Tibial artery (tissue), 4 donors: ENCODE measurements at places on chromosomes 7 and 10.

DNA sequence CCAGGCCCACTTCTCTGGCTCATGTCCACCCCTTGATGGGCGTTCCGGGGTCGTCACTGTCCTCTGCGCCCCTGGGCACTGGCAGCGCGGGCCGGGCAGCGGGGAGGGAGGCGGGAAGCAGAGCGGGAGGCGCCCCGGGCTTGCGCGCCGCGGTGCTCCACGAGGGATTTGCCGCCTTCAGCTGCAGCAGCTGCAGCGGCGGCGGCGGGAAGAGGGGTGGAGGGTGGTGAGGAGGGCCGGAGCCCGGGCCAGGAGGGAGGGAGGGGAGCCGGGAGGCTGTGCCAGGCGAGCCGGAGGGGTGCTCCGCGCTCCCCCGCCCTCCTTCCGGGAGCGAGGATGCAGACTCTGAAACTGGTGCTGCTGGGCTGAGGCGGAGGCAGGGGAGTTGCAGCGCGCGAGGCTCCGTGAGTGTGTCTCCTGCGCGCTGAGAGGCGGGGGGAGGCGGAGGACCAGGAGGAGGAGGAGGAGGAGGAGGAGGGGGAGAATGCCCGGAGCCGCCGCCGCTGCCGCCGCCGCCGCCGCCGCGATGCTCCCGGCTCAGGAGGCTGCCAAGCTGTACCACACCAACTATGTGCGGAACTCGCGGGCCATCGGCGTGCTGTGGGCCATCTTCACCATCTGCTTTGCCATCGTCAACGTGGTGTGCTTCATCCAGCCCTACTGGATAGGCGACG is at the start of gene LHFPL3:
Gene LHFPL3 (plus strand): TSS at position 308 of the 674 bp plus-strand sequence.
- H3K4me3 ChIP-seq = peak within 1 kb of the TSS; percentile 14
- no peaks in the 10 kb centered on the region for H3K36me3 ChIP-seq
- DNase-seq = no peak
- no peak within 1 kb of the TSS for H3K27ac ChIP-seq
- H3K27me3 ChIP-seq = peaks cover 37% of the 10 kb centered on the region

DNA sequence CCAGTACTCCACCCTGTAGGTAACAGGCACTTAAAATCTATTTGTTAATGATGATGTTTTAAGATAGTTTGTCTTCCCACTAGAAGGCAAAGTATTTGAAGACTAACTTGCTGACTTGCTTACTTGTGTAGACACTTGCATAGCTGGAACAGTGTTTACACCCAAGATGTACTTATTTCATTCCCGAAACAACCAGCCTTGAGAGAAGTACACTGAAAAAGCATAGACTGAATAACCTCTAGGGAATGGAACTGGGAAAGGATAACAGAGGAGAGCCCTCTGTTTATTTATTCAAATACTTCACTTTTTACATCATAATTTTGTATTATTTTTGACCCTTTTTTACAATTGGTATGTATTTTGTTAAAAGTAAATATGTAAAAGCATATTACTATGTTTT is 33.1 kb upstream of the TMEM26 start:
- no peak overlapping the region for H3K27ac ChIP-seq
- H3K4me1 ChIP-seq = no peaks in the 10 kb centered on the region
- no peaks in the 10 kb centered on the region for H3K36me3 ChIP-seq
- no peak overlapping the region for H3K4me3 ChIP-seq
- no peak for DNase-seq
- no peaks in the 10 kb centered on the region for H3K27me3 ChIP-seq

- no peaks in the 10 kb centered on the region for H3K4me1 ChIP-seq
- no peak overlapping the region for H3K27ac ChIP-seq
- no peak overlapping the region for H3K4me3 ChIP-seq
- DNase-seq = no peak
- H3K36me3 ChIP-seq = no peaks in the 10 kb centered on the region
Measured at GRCh38 chr10:82625512-82626189, 750.7 kb downstream of the NRG3 start.

DNA sequence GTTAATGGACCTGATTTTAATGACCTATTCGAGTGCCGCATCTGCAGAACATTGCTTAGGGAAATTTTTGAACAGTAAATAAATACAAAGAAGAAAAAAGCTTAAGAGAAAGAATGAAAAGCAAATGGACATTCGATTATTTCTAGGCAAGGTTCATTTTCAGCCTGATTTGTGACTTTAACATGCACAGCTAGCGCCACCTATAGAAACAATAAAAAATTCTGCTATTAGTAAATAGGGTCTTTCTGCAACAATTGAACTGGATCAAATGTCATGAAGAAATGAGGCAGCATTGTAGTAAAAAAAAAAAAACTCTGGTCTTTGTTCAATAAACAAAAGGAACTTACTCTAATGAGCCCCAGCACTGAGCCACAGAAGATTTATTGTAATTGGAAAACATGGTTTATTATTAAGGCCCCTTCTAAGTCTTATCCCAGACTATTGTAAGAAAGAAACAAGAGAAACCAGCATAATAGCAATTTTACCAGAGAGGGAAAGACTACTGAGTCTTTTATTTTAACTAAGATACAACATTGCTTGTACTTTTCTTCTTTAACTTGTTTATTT is 41.4 kb upstream of the GHITM start:
- no peak overlapping the region for H3K27ac ChIP-seq
- DNase-seq = no peak
- H3K4me1 ChIP-seq = no peaks in the 10 kb centered on the region
- H3K27me3 ChIP-seq = no peaks in the 10 kb centered on the region
- no peaks in the 10 kb centered on the region for H3K36me3 ChIP-seq
- H3K4me3 ChIP-seq = no peak overlapping the region

- no peaks in the 10 kb centered on the region for H3K27me3 ChIP-seq
- H3K36me3 ChIP-seq = no peaks in the 10 kb centered on the region
- H3K4me3 ChIP-seq = no peak overlapping the region
- no peak overlapping the region for H3K27ac ChIP-seq
Measured at GRCh38 chr10:29446327-29446726, 157.5 kb downstream of the LYZL1 start.

DNA sequence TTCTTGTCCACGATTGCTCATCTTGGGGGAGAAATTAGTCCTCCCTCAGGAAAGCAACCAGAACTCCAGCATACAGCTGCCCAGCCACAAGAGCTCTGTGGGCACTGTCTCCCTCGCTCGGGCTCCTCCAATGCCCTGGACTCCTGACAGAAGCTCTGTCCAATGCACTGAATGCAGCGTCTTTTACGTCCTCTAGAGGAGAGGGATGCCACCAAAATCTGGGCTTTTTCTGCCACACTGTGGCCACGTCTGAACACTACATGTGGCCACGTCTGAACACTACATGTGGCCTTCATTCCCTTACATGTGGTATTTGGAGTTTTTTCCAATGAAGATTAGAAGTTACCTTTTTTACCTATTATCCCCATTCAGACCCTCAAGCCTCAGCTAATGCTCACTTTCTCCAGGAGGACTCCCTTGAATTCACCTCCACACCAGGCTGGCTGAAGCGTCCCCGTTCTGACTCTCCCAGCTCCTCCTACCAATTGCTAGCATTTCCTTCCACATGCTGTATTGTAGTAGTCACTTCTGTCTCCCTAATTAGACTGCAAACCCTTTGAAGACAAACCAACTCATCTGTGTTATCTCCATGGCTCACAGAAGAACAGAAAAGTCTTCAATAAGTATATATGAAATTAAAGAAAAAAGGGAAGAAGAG is 134.3 kb upstream of the PDE1C start:
- no peaks in the 10 kb centered on the region for H3K4me1 ChIP-seq
- H3K36me3 ChIP-seq = no peaks in the 10 kb centered on the region
- H3K27me3 ChIP-seq = peaks cover 6% of the 10 kb centered on the region
- peak overlapping the region; percentile 19 for H3K27ac ChIP-seq
- H3K4me3 ChIP-seq = peak overlapping the region; percentile 36

GRCh38 chr7:35036361-35037171 is 719 bp downstream of the DPY19L1 start:
- peak overlapping the region; percentile 59 for H3K4me3 ChIP-seq
- H3K4me1 ChIP-seq = peaks cover 11% of the 10 kb centered on the region
- peak; percentile 81 for DNase-seq

GRCh38 chr10:13624630-13625029 is 37.9 kb downstream of the PRPF18 start:
- no peaks in the 10 kb centered on the region for H3K27me3 ChIP-seq
- DNase-seq = no peak
- H3K27ac ChIP-seq = no peak overlapping the region
- no peaks in the 10 kb centered on the region for H3K4me1 ChIP-seq

DNA sequence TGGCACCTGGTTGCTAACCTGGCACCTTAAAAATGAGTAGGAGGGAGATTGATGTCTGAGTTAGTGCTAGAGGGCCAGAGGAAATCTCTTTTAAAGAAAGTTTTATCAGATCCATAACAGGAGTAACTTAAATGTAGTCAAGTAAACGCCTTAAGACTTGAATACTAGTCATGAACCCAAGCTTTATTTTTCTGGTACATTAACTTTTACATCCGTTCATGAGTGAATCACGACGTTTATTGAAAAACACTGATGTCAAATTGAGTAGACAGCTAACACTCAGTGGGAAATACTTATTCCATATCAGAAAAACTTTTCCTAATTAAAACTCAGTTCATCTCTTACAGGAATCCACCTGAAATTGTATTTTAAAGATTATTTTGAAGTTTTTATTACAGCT is 6.9 kb upstream of the LAMB1 start:
- no peak for DNase-seq
- H3K36me3 ChIP-seq = no peaks in the 10 kb centered on the region
- H3K4me1 ChIP-seq = no peaks in the 10 kb centered on the region
- no peaks in the 10 kb centered on the region for H3K27me3 ChIP-seq
- H3K27ac ChIP-seq = no peak overlapping the region

DNA sequence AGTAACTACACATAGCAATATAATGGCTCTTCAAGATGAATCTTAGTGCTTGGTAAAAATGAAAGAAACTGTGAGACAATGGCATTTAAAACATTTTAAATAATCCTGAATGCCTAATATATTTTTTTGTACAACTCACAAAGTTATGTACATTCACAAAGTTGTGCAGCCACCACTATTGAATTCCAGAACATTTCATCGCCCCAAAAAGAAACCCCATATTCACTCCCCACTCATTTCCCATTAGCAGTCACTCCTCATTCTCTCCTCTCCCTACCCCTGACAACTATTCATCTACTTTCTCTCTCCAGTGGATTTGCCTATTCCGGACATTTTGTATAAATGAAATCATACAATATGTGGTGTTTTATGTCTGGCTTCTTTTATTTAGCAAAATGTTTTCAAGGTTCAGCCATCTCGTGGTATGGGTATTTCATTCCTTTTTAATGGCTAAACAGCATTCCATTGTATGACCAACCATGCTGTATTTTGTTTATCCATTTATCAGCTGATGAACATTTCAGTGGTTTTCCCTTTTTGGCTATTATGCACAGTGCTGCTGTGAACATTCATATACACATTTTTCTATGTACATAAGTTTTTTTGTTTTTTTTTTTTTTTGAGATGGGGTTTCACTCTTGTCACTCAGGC is 34.7 kb downstream of the ENTPD7 start:
- no peak overlapping the region for H3K27ac ChIP-seq
- H3K4me1 ChIP-seq = no peaks in the 10 kb centered on the region
- no peaks in the 10 kb centered on the region for H3K27me3 ChIP-seq
- H3K36me3 ChIP-seq = peaks cover 31% of the 10 kb centered on the region
- no peak overlapping the region for H3K4me3 ChIP-seq

GRCh38 chr10:132691711-132692153 is 94.2 kb downstream of the NKX6-2 start:
- H3K36me3 ChIP-seq = peaks cover 16% of the 10 kb centered on the region
- no peak overlapping the region for H3K4me3 ChIP-seq
- no peaks in the 10 kb centered on the region for H3K4me1 ChIP-seq
- H3K27ac ChIP-seq = no peak overlapping the region
- no peaks in the 10 kb centered on the region for H3K27me3 ChIP-seq
- DNase-seq = peak; percentile 55

GRCh38 chr7:155237297-155237696 is 60.4 kb upstream of the INSIG1 start:
- H3K4me1 ChIP-seq = no peaks in the 10 kb centered on the region
- H3K27ac ChIP-seq = no peak overlapping the region
- no peaks in the 10 kb centered on the region for H3K36me3 ChIP-seq
- H3K27me3 ChIP-seq = no peaks in the 10 kb centered on the region
- no peak for DNase-seq

DNA sequence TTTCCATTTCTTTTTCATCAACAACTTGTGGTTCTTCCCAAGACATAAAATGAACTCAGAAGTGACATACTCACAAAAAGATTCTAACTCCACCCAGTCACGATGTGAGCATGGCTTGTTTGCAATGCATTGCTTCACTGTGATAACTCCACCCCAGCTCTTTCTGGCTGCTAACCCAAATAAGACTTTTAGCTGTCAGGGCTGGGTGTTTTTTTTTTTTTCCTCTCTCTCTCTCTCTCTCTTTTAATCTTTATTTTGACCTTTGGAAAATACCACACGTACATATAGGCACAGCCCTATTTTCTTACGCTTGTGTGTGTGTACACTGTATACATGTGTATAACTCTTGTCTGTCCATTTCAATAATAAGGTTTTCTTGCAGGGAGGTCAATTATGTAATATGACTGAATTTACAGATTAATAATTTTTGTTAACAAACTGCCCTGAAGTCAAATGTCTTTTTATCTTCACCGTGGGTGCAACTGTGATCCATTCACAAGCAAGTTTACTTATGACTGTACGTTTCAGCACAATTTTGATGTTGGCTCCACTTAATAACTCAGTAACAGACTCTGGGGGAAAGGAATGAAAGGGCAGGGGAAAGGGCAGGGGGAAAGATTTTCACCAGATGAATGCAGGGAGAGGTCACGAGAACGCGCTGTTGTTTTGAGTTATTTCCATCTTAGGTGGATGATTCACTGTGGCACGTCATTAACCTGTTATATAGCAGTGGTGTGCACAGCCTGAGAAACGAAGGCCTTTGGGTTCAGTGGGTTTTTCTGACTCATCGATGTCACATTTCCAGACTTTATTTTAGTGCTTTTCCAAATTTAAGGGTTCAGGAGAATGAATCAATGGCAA is 49.1 kb downstream of the APBB1IP start:
- H3K27ac ChIP-seq = peak overlapping the region; percentile 50
- no peaks in the 10 kb centered on the region for H3K36me3 ChIP-seq
- H3K4me1 ChIP-seq = no peaks in the 10 kb centered on the region
- no peak overlapping the region for H3K4me3 ChIP-seq

GRCh38 chr10:94344522-94345122 is 18.1 kb downstream of the NOC3L start:
- H3K27ac ChIP-seq = no peak overlapping the region
- no peak overlapping the region for H3K4me3 ChIP-seq
- no peak for DNase-seq
- H3K27me3 ChIP-seq = no peaks in the 10 kb centered on the region
- H3K4me1 ChIP-seq = no peaks in the 10 kb centered on the region
